Cardiac ventricle fibroblast (primary cell): ENCODE measurements at places on chromosomes 11 and 22. TPM values are rescaled to one million over a fixed set of nuclear protein-coding genes. Genes with fewer than 3 reads are reported as not detected.

Gene FDXACB1
- 1.5 and 2.5 TPM in 2 replicates for total RNA-seq

Gene CDKN1C
- 31.6 and 34.2 TPM in 2 replicates for total RNA-seq

Gene OR5L1
- not detected in 2 replicates for total RNA-seq

Gene SERHL2
- 1.9 and 3.6 TPM in 2 replicates for total RNA-seq

Gene NR1H3
- 28.9 and 34.1 TPM in 2 replicates for total RNA-seq

Gene RIBC2
- 0.25 and 0.59 TPM in 2 replicates for total RNA-seq

Gene APOL5
- not detected in 2 replicates for total RNA-seq

Gene OR56A1
- total RNA-seq: not detected in 2 replicates

Gene RAB39A
- total RNA-seq: not detected in 2 replicates

Gene SPON1
- total RNA-seq: 109 and 117 TPM in 2 replicates

Gene SPINDOC
- 7.7 and 9.0 TPM in 2 replicates for total RNA-seq

Gene OR51I1
- total RNA-seq: not detected in 2 replicates

Gene NELL1
- total RNA-seq: not detected in 2 replicates

Gene GGTLC3
- total RNA-seq: not detected in 2 replicates

Gene OR2D2
- total RNA-seq: not detected in 2 replicates

Gene PATE2
- total RNA-seq: 0.44 TPM in 1 of 2 replicates, not detected in the other

Gene CDC45
- 0.69 and 4.5 TPM in 2 replicates for total RNA-seq

Gene PTGDR2
- total RNA-seq: 0.29 TPM in 1 of 2 replicates, not detected in the other

Gene ASCL2
- total RNA-seq: not detected in 2 replicates

Gene CLMP
- 119 and 122 TPM in 2 replicates for total RNA-seq

Gene CYP2D6
- 0.15 TPM in 1 of 2 replicates, not detected in the other for total RNA-seq

Gene PDGFB
- 3.8 and 4.2 TPM in 2 replicates for total RNA-seq

Gene MUC6
- not detected in 2 replicates for total RNA-seq

Gene ELFN2
- 0.59 and 3.8 TPM in 2 replicates for total RNA-seq

Gene CST6
- total RNA-seq: 0.20 and 0.87 TPM in 2 replicates

Gene UCP3
- total RNA-seq: 0.50 TPM in 1 of 2 replicates, not detected in the other

Gene OVOL1
- total RNA-seq: not detected in 2 replicates

Gene CDC42BPG
- 0.05 and 0.06 TPM in 2 replicates for total RNA-seq

Gene FERMT3
- 13.7 and 14.4 TPM in 2 replicates for total RNA-seq

Gene OR51F2
- total RNA-seq: not detected in 2 replicates

Gene PES1
- 54.9 and 56.1 TPM in 2 replicates for total RNA-seq
